ENCODE measurements at places on chromosomes 16 and 17.

GRCh38 chr17:74096456-74096855, 107.0 kb upstream of the RPL38 start:
- DNase-seq = no peak

DNA sequence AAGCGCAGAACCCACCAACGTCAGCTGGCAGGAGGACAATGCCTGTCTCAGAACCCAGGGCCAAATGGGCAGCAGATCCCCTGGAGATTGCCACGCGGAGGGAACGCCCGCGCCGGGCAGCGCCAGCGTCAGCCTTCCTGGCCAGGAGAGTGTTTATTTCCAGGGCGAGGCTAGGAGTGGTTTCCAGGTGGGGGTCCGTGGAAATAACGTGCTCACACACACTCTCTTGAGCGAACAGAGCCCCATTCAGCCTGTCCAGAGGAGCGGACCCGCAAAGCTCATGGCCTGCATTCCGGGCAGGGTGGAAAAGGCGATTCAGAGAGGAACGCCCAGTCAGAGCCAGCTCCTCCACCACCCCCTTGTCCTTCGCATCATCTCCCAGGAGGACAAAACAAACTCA, 40.3 kb downstream of the SDK2 start:
- no peak for DNase-seq

GRCh38 chr17:4073983-4074830, 68.6 kb downstream of the ZZEF1 start:
- no peak for DNase-seq

DNA sequence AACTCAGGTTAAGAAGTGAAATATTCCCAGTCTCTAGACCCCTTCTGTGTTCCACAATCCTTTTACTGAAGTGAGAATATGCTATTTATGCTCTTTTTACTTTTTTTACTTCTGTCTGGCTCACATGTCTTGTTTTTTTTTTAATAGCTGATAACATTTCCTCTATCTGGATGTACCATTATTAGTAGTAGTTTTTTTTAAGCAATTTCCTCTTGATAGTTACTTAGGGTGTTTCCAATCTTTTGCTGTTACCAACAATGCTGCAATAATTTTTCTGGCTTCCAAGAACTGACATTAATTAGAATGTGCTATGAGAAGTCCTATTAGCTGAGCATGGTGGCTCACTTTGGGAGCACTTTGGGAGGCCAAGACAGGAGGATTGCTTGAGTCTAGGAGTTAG, 32.0 kb downstream of the KSR1 start:
- no peak for DNase-seq

DNA sequence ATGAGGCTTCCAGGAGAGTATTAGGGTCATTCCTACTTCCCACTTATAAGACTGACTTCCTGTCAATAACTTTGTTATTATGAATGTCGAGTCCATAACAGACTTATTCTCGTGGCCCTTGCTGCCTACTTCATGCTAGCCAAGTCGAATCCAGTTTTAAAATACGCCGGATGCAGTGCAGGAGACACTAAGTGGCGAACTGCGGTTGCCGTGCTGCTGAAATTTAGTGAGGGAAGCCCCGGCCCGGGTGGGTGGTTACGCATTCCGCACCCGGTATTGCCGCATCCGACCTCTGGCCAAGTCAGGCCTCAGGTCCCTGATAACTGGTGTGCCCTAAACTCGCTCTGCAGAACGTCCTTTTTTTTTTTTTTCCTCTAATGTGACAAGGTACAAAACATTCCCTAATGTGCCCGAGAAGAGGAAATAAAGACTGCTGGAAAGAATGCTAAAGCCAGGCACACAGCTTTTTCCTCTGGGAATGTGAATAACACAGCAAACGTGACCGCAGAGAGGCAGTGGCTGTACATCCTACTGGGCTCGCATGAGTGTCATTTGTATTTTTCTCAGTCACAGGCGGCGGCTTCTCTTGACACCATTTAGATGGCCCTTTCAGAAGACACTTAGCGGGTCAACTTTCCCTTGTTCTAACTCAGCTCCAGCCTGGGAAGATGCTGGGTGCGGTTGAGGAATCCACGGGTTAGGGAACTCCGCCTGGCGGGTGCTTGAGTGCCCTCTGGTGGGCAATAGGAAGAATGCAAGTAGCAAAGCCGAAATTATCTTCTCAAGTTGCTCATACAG, 7.1 kb upstream of the AKTIP start:
- peak; percentile 51 for DNase-seq

DNA sequence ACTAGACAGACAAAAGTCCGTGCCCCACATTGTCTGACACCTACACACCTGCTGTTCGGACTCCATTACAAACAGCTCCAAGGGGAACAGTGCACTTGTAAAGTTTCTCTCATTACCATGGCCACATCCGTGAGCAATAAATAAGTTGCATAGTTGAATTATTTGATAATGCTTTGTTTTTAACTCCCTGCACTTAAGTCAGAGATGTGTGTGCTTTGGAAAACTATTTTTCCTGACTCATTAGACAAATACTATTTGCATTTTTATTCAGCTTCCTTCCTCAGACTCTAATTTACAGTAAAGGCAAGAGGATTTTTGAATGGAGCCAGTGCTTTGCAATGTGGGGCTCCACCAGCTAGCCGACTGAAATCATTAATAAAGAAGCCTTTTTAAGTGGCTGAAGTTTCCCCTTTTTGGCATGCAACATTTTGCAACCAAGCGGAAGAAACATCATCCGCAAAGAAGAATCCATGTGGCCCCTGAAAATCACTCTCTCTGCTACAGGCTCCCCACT, 6.5 kb upstream of the CCL2 start:
- no peak for DNase-seq

DNA sequence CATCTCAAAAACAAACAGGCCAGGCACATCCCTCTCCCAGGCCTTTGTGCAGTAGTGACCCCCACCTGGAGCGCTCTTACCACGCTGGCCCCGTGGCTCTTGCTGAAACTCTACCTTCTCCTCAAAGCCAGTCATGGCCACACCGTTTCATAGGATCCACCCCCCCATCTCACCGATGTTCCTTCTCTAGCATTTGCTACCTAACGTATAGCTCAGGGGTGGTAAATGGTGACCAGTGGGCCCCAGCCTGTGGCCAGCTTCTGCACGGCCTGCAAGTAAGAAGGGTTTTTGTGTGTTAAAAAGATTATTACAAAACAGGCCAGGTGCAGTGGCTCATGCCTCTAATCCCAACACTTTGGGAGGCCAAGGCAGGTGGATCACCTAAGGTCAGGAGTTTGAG, 43.8 kb downstream of the RMI2 start:
- DNase-seq = no peak

DNA sequence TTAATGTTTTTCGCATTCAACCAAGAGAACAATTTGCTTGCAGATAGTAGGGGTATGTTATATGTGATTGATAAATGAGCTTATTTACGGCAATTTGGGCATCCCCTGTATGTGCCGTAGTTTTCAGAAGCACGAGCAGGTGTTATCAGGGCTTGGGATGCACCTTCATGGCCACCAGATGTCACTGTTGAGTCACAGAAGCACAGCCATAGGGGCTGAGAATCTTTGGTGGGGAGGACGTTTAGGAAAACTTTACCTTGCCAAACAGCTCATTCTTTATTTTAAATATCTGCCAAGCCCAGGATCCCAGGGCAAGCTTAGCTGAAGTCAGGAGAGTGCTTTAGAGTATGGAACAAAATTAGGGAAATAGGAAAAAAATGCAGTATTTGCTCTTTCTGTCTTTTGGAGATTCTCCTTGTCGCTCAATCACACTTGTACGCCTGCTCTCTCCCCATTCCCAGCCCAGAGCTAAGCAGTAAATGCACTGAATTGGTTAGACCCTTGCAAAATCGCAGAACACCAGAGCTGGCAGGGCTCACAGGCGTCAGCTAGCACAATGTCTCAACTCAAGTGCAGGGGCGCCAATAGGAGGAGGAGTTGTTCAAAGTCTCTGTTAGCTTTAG, 93.6 kb upstream of the MPHOSPH6 start:
- peak; percentile 31 for DNase-seq

GRCh38 chr17:15091825-15092224, 173.3 kb downstream of the PMP22 start:
- DNase-seq = no peak

DNA sequence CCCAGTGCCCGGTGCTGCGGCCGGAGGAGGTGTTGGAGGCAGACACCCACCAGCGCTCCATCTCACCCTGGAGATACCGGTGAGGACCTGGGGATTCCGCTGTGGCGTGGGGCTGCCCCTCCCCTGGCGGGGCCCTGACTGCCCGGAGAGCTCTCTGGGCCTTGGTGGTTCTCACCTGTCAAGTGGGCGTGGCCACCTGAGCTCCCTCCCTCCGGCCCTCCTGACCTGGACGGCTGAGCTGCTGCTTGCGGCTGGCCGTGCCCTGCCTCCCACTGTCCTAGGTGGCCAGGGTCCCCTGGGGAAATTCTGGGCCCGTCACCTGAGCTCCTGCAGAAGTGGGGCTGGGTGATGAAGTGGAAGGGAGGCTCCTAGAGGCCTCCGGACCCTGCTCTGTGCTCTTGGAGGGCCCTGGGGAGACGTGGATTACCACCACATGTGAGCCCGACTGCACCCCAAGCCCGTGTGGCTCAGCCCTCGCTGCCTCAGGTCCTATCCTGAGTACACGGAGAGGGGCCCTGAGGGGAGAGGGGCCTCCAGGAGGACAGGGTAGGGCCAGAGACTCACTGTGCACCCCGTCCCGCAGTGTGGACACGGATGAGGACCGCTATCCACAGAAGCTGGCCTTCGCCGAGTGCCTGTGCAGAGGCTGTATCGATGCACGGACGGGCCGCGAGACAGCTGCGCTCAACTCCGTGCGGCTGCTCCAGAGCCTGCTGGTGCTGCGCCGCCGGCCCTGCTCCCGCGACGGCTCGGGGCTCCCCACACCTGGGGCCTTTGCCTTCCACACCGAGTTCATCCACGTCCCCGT, 1.1 kb downstream of the IL17C start:
- no peak for DNase-seq

Measured in CD4-positive, alpha-beta T cell treated with Interleukin-6 at 100 ng/mL for 8 hours (primary cell).